Renal cortex interstitium (tissue), 15 donors: ENCODE measurements at places on chromosomes 7 and 10.

DNA sequence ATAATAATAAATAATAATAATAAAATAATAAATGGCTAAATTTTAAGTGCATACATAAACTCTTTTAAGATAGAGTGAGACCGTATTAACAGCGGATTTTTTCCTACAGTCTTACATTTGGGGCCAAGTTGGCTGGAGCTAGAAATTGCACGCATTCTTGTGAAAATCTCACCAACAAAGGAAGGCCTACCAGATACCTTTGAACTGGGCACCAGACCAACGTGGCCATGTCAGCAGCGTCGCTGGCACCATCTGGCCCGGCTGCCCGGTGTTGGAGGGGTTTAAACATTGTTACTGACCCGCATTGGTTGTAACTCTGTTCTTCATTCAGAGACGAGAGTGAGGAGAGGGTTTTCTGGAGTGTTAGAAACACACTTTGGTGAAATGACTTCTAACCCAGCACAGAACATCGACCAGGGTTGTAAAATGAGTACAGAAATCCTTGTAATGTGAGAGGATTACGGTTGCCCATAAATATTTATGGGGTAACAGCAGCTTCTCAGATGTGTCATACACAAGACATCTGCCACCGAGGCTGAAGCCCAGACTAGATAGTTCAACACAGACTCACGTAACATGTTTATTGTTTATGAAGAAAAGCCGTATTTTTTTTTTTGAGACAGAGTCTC, 34.6 kb upstream of the UNCX start:
- DNase-seq: no peak

DNA sequence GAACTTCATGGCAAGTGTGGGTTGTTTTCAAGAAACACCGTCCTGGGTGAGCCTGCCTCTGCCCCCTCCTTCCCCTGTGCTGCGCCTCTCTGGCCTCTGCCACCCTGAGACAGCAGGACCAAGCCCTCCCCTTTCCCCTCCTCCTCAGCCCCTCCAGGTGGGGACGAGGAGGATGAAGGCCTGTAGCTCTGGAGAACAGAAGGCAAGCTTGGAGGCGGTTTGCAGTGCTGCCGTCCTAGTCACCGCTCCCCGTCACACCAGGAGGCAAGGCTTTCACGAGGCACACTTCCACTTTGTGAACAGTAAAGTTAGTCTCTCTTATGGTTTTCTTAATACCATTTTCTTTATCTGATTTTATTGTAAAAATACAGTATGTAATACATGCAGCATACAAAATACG, 8.8 kb upstream of the VIPR2 start:
- DNase-seq: no peak

DNA sequence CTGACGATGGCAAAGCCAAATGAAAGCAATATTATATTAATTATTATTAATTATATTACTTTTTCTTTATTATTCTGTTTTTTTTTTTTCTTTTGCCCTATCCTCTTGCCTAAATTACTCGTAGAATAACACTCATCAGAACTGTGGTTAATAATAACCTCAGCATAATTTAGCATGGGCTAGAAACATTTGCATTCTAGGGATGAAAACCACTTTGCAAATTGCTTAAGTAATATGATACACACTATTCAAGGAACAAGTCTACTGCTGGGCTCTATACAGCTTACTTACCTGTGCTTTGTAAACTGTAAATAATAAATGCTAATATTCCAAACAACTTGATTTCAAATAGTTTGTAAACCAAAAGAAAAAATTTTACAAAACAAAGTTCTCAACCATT, 375.8 kb downstream of the HGF start:
- DNase-seq: no peak

DNA sequence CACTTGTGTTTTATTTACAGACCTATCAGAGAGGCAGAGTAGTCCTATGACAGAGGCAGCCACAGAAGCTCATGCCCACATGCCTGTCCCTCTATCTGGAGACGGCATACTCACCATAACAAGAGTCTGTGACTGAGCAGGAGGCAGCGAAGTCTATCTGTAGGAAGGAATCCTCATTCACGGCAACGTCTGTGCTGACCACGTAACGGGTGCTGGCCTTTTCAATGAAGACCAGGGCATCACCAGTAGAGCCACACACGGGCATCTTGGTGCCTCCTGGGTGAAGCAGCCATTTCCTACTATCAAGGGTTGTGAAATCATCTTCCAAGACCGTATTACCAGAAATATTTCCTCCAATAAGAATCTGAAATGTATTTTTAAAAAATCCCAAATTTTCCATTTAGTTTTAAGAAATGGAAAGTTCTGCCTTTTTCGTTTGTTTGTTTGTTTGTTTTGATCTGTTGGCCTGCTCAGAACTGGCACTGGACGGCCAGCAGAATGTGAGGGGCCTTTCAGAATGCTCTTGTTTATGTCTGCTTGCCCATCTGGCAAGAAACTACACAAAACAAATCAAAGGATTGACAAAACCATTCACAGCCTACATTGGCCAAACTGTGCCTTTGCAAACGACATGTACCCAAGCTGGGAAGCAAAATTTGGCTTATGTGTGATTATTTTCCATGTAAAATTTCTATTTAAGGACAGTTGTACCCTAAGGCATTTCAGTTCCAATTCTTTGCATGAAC, 93.1 kb upstream of the SLC26A5 start:
- no peak for DNase-seq

- DNase-seq: no peak
These were observed 379.2 kb upstream of the NFE2L3 start for GRCh38 chr7:25772802-25773201.
